Inflammatory macrophage (primary cell): ENCODE measurements at places on chromosomes 3 and 15.
A peak's percentile ranks its signal among the peaks of the same experiment; 100 is the strongest.

- no peak for DNase-seq
Measured at GRCh38 chr3:124318014-124318413, 326.1 kb upstream of the ROPN1 start.

DNA sequence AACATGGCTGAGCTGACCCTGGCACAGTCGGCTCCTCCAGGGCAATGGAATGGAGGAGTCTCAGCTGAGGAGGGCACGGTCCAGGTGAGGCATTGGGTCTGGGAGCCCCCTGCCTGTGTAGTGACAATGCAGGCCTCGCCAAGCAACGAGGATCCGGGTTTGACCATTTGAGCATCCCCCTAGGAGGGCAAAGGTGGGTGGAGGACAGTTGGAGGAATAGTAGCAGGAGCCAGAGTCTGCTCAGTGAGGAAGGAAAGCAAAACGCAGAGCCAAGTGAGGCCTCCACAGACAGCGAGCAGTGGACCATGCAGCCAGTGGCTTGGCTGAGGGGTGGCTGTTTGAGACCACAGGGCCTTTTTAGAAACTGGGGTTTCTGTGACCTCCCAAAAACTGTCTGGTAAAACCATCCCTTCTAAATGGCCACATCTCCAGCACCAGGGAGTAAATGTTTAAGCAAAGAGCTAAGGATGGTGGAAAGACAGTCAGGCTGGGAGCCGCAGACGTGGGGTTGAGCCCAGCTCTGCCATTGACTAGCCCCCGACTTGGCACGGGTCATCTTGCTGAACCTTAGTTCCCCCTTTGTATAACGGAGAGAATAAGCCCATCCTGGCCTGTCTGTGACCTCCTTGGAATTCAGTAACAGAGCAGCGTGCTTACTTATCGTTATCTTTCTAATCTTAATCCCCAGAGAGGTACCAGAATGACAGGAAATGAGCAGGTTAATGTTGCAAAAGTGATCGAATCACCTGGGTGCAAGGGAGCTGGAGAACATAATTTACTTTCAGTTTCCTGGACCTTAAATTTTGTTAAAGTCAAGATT, 46.8 kb downstream of the CMTM6 start:
- no peak for DNase-seq

GRCh38 chr3:102378216-102378615, 56.6 kb upstream of the ZPLD1 start:
- no peak for DNase-seq

DNA sequence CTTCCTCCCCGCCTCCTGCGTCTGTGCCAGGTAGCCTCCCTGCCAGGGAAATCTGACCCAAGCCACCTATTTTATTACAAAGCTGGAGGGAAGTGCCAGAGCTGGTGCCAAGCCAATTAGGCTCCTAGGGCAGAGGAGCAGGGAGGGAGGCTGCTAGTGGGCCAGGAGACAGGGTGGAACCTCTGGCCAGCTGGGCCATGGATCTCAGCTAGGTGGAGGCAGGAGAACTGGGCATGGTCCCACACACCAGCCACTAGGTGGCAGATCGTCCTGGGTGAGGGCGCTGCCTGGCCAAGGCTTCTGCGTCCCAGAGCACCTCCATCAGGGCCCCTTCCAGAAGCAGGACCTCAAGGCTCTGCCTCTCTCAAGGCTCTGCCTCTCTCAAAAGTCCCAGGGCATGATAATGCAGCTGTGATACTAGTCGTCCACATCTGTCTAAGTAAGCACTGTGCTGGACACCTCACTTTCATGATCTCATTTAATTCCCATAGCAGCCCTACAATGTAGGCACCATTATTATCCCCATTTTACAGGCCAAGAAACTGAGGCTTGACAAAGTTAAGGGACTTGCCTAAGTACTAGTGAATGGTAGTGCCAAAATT, 4.5 kb upstream of the RFT1 start:
- DNase-seq, result peak; percentile 82

DNA sequence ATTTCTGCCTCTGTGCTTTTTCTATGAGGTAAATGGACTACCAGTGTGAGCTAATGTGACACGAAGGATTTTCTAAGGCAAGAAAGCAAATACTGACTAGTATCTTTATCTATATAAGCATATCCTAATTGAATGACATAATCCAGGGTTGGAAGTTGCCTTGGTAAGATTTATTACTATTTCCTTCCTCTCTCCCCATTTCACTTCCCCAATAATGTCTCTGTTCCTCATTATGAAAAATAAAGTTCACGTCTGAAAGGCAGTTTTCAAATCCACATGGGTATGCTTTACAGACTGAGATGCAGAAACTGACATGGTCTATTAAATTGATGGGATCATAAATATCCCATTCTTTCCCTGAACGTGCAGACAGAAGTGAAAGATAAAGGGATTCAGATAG, 86.0 kb downstream of the DTWD1 start:
- DNase-seq, result peak; percentile 91

- no peak for DNase-seq
Measured at GRCh38 chr3:135740211-135740610, 225.3 kb upstream of the PPP2R3A start.

DNA sequence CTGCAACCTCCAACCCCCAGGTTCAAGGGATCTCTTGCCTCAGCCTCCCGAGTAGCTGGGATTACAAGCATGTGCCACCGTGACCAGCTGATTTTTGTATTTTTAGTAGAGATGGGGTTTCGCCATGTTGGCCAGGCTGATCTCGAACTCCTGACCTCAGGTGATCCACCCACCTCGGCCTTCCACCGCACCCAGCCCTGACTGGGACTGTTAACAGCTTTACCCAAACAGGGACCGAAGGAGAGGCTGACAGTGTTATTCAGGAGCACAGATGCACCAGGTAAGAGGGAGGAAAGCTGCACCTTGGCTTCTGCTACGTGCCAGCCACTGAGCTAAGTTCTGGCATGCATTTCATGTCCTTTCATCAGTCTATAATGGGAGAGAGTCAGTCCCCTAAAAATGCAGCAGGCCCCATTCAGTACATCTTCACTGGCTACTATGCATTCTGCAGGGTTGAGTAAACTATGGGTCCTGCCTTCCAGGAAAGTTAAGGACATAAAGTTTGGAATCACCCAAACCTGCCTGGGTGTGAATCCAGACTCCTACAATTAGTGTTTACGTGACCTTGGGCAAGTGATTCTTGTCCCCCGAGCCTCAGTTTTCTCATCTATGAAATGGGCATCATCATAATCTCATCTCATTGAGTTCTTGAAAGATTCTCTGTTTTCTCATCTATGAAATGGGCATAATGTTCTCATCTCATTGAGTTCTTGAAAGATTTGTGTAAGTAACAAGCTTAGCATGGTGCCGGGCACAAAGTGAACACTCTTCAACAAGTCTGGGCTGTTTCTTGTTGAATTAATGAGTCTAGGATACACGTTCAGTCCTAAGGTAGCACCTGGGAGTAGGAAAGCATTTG, 82.2 kb downstream of the CPN2 start:
- no peak for DNase-seq

DNA sequence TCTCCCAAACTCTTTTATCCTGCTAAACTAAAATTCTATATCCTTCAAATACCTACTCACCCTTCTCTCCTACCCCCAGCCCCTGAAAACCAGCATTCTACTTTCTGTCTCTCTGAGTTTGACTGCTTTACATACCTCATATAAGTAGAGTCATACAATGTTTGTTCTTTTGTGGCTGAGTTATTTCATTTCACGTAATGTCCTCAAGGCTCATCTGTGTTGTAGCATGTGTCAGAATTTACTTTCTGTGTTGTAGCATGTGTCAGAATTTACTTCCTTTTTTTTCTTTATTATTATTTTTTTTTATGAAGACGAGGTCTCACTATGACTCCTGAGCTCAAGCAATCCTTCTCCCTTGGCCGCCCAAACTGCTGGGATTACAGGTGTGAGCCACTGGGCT, 20.1 kb downstream of the IFT122 start:
- DNase-seq, result no peak

DNA sequence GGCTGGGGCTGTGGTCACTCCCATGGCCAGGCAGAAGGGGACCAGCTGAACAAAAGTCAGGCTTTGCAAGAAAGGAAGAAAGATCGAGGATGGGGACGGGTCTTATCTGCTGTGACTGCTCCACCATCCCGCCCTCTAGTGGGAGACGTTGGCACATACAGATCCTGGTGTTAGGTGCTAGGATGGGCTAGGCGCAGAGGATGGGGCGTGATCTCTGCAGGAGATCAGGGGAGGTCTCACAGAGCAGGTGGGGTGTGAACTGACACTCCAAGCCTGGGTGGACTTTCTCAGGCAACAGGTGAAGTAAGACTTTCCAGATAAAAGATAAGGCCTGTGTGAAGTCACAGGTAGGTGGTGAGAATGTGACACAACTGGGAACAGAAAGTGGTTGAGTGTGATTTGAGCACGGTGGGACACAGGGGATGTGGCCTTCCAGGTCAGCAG, 141.9 kb upstream of the SMAD3 start:
- DNase-seq, result no peak

DNA sequence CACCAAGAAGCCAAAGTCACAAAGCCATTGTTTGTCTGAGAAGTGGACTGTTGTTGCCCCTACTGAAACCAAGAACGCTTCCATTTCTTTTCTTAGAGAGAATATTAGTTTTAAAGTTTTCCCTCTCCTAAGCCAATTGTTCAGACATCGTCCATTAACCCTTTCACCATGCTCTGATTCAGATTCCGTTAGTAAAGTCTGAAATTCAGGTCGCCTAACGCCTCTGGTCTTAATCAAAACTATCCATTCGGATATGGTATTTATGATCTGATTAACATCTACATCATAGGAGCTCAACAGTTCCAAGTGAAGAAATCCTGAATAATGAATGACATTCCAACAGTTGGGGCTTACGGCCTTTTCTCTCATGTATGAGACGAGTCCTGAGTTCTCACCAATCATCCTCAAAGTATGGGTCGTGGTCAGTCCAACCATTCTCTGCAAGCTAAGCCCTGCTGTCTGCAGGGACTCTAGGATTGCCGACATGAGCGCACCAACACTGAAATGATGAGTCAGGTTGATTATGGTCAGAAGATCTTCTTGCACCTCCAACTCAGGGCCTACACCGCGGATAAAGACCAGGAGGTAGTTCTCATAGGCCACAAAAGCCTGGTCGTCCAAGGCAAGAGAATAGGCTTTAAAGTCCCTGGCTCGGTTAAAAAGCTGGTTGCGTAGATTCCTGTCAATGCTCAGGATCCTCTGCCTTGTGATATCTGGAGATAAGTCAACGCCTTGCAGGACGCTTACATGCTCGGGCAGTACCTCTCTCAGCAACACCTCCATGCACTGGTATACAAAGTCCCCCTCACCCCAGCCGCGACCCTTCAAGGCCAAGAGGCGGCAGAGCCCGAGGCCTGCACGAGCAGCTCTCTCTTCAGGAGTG, 767 bp downstream of the EPM2AIP1 start:
- DNase-seq, result peak; percentile 46

DNA sequence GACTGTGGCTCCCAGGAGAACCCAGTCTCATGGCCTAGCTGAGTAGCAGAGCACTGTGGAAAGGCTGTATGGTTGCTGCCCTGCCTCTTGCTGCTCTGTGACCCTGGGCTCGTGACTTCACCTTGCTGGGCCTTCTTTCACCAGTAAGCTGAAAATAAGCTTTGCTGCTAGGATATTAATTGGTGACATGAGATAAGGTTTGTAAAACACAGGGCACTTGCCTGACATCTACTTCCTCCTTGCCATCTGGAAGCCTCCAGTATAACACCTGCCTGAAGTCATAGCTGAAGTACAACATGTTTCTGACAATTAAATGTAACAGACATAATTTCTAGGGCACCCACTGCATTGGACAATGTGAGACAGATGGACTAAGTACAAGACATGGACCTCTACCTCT, 53.6 kb downstream of the CLEC3B start:
- DNase-seq, result no peak
